ENCODE measurements at places on chromosomes 7 and 10. TPM values are rescaled to one million over a fixed set of nuclear protein-coding genes. Genes with fewer than 3 reads are reported as not detected.

GRCh38 chr7:23628370-23628769 lies 31.2 kb downstream of the CCDC126 start:
- no peak for DNase-seq

- DNase-seq = no peak
Measured at GRCh38 chr7:77802557-77803405, 4.2 kb downstream of the PHTF2 start.

- DNase-seq = no peak
Measured at GRCh38 chr10:87705339-87705738, 45.7 kb downstream of the PAPSS2 start.

GRCh38 chr10:61974601-61975390 lies 73.3 kb downstream of the ARID5B start:
- DNase-seq = no peak

GRCh38 chr10:77592510-77592909 lies 45.1 kb downstream of the KCNMA1 start:
- no peak for DNase-seq

- no peak for DNase-seq
Measured at GRCh38 chr7:133699386-133699785, 427.8 kb upstream of the LRGUK start.

GRCh38 chr7:157916946-157917640 lies 580.3 kb downstream of the DNAJB6 start:
- no peak for DNase-seq

- DNase-seq = no peak
Measured at GRCh38 chr7:65974191-65974801, 7.7 kb downstream of the GUSB start.

DNA sequence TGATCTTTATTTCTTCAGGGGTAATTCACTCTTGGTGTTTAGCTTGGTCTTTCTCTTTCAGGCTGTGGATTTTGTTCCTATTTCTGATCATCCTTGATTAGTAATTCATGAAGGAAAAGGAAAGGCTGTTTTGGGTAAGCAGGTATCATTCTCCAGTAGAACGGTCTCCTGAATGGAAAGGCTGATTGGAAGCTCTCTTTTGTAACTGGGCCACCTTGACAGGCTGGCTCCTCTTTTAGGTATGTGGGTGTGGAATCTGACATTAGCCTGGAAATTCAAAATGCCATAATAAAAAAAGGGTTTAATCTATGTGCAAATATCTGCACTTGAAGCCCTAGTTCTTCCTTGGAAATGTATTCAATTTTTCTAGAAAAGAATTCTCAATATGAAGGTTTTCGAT lies 18.9 kb downstream of the TAS2R39 start:
- DNase-seq = no peak

- no peak for DNase-seq
Measured at GRCh38 chr10:127872871-127873600, 19.7 kb downstream of the CLRN3 start.

DNA sequence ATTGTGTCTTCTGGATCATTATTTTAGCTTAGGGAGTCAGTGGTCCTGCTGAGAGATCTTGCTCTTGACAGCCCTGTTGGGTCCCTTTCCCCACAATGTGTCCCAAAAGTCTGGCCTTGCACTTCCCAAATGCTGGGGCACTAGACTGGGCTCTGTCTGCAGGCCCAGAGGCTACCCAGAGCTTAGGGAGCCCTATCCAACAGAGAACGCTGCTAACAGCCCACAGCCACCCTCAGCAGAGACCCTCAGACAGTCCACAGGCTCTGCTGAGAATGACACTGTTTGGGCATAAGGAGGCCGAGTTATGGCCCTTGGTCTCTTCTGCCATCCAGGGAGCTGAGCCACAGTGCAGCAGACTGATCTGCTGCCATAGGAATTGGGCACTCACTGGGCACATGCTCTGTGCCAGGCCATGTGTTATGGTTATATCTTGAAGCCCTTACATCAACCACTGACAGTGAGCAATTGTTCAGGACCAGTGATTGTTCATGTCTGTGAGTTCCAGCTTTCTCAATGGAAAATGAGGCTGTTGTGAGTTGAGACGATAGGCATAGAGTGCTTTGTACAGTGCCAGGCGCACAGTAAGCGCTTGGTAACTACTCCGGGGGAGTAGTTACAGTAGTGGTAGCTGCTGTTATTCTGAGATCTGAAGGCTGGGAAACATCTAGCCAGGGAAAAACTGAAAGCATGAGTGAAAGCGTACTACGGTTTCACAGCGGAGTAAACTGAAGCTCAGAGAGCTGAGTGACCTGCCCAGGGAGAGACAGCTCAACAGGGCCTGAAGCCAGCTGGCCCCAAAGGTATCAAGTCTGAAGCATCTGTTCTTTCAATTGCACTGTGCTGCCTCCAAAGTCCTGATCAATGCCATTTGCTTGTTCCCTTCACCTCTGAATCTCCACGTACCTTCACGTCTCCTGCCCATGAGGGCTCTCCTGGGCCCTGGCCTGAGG lies 77.6 kb upstream of the PRLHR start:
- no peak for DNase-seq

DNA sequence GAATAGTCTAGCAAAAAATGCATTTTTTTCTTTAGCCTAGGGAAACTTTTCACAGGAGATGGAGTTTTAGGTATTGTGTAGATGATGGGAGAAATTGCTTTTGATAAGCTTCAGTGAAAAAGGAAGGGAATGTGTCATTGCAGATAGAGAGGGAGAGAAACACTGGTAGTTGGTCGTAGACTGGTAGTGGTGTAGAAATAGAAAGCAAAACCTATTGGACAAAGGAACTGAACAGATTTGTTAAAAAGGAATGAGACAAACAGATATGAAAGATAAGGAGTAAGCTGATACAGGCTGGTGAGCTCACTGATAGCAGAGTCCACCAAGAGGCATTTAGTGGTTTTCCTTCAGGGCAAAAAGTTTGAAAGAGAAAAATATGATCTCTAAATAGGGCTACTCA lies 94.3 kb downstream of the ZEB1 start:
- no peak for DNase-seq

DNA sequence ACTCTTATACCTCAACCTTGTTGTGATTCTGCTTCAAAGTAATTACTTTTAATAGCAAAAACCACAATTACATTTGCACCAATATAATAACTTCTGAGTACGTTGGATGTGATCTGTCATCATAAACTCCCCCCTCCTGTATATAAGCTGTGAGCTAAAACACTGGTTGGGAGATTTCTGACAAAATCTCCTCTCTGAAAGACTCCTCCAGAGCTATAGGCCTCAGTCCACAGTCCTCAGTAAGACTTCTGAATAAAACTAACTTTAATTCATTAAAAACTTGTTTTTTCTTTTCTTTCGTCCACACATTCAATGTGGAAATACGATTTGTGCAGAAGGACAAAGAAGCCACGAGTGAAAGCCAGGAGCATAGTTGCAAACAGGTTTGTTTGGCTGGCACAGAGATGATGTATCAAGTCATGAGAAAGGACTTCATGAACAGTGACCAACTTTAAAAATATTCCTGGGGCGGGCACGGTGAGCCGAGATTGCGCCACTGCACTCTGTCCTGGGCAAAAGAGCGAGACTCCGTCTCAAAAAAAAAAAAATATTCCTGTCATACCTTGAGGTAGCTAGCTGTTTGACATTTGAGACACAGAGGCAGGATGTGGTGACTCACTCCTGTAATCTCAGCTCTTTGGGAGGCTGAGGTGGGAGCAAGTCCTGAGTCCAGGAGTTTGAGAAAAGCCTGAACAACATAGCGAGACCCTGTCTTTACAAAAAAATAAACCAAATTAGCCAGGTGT lies 91.1 kb upstream of the ARHGAP21 start:
- no peak for DNase-seq

DNA sequence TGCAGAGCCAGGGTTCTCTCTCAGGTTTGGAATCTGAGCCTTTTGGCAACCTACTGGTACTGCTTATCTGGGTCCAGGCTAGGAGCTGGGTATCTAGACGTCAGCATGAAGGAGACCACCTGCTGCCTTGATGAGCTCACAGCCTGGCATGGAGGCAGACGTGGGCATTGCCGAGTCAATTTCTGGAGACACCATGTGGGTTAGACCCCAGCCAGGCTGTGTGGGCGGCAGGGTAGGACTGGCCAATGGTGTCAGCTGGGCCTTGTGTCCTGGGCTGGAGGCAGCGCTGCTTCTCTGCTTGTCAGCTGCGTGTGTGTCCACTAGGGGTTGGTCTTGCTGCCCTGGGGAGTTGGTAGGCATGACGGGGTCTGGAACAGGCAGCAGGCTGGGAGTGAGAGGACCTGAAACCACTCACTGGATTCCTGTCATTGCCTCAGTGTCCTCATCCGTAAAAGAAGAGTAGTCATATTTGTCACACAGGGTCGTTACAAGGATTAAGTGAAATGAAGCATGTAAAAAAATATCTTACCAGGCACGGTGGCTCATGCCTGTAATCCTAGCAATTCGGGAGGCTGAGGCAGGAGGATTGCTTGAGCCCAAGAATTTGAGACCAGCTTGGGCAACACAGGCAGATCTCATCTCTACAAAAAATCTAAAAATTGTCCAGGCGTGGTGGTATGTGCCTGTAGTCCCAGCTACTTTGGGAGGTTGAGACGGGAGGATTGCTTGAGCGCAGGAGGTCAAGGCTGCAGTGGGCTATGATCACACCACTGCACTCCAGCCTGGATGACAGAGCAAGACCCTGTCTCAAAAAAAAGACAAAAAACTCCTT lies 31.7 kb upstream of the ANKRD2 start:
- DNase-seq = no peak

- DNase-seq = no peak
Measured at GRCh38 chr7:134209322-134210015, 82.3 kb downstream of the LRGUK start.

DNA sequence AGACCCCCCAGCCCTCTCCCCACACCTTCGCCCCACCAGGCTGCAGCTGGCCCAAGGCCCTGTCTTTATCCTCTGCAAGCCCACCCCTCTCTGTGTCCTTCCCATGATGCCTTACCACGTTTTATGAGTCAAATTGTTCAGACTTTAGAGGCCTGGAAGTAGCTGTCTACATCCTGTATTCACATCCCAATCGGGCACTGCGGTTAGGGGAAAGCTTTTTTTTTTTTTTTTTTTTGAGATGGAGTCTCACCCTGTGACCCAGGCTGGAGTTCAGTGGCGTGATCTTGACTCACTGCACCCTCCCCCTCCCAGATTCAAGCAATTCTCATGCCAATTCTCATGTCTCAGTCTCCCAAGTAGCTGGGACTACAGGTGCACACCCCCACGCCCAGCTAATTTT lies 121.5 kb upstream of the SH2B2 start:
- DNase-seq = no peak

DNA sequence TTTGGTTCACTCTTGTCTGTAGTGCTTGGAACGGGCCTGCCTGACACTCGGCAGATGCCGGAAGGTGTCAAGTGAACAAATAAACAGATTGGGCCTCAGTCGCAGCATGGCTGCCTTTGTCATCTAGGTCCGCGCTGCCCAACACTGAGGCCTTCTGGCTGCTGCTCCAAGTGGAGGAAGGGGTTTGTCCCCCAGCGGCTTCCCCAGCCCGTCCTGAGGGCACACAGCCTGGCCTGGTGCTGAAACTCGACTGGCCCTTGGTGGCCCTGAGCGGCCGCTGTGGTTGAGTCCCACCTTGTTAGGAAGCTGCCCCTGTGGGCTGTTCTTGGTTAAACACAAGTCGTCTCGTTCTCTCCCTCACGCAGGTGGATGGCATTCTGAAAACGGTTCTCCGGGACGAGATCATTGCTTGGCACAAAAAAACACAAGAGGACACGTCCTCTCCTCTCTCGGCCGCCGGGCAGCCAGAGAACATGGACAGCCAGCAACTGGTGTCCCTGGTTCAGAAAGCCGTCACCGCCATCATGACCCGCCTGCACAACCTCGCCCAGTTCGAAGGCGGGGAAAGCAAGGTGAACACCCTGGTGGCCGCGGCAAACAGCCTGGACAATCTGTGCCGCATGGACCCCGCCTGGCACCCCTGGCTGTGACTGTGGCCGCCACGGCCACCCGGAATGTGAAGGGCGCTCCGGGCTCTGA lies 132.1 kb downstream of the SMURF1 start:
- no peak for DNase-seq

GRCh38 chr7:122688400-122688998 lies 10.4 kb downstream of the RNF133 start:
- no peak for DNase-seq

GRCh38 chr10:92450896-92451295 lies 123.0 kb downstream of the IDE start:
- no peak for DNase-seq

GRCh38 chr10:67242528-67242927 lies 316.7 kb downstream of the LRRTM3 start:
- DNase-seq = no peak

GRCh38 chr7:47698386-47698785 lies 116.5 kb upstream of the TNS3 start:
- no peak for DNase-seq

DNA sequence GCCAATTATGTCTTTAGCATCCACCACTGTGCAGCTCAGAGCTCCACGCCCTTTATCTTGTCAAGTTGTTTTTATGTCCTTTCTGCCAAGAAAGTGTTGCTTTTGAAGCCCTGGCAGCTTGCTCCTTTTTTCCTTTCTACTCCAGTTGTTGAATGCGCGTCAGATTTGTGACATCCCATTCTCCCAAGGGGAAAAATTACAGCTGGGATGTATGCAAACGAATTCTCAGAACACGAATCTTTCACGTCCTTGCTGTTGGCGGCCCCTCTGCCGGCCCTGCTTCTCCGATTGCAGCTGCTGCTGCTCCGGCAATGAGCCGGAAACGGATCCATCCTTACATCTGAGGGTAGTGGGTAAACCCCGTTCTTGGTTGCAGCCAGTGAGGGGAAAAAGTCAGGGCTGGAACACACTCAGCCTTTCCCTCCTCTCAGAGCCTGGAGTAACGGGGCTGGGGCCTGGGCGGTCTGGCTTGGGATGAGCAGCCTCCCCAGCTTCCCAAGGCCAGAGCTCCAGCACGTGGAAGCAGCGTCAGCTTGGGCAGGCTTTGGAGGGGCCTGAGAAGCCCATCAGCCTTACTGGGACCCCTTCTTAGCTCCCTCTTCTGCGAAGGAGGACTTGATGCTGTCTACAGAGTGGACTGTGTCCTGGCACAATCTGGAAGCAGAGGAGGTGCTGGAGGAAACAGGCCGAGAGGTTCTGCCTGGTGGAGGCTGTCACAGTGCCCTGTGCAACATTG lies 79.0 kb upstream of the CHST15 start:
- DNase-seq = no peak

GRCh38 chr7:95246831-95247370 lies 77.4 kb downstream of the PON1 start:
- no peak for DNase-seq

GRCh38 chr7:123538189-123538714 lies 3.9 kb upstream of the IQUB start:
- no peak for DNase-seq

GRCh38 chr10:81473755-81474154 lies 401.2 kb upstream of the NRG3 start:
- no peak for DNase-seq

The ENTPD7 gene
- total RNA-seq = 7.5 TPM

The SPDYE16 gene
- total RNA-seq = 0.14 TPM

The PDCD11 gene
- 81.6 TPM for total RNA-seq

The FEZF1 gene
- total RNA-seq = not detected

The NODAL gene
- not detected for total RNA-seq

The PDIA4 gene
- 155 TPM for total RNA-seq

The SFTPA1 gene
- total RNA-seq = not detected

The XRCC2 gene
- total RNA-seq = 21.8 TPM

The UCN3 gene
- not detected for total RNA-seq

The INA gene
- 0.87 TPM for total RNA-seq

The GDF10 gene
- 0.11 TPM for total RNA-seq

The PHTF2 gene
- 31.8 TPM for total RNA-seq

The IQUB gene
- total RNA-seq = 0.25 TPM

The PALD1 gene
- 2.3 TPM for total RNA-seq
